Naive thymus-derived CD4-positive, alpha-beta T cell (primary cell): ENCODE measurements at places on chromosomes 16 and 17. TPM values are rescaled to one million over a fixed set of nuclear protein-coding genes. Genes with fewer than 3 reads are reported as not detected.

The CDH8 gene
- total RNA-seq = 0.63 TPM in 1 of 2 replicates, not detected in the other

The HSPB9 gene
- total RNA-seq = not detected

The FBXW10B gene
- total RNA-seq = not detected

The PIRT gene
- total RNA-seq = not detected

The BLTP2 gene
- 143 TPM for total RNA-seq
